ENCODE measurements at places on chromosomes 4 and X.

- DNase-seq = no peak
These were observed 581.2 kb upstream of the IGFBP7 start for GRCh38 chr4:57691370-57691769.

GRCh38 chr4:98557194-98557892, 101.1 kb downstream of the TSPAN5 start:
- peak; percentile 76 for DNase-seq

GRCh38 chr4:52751487-52751911, 274 bp upstream of the ERVMER34-1 start:
- DNase-seq = peak; percentile 41

DNA sequence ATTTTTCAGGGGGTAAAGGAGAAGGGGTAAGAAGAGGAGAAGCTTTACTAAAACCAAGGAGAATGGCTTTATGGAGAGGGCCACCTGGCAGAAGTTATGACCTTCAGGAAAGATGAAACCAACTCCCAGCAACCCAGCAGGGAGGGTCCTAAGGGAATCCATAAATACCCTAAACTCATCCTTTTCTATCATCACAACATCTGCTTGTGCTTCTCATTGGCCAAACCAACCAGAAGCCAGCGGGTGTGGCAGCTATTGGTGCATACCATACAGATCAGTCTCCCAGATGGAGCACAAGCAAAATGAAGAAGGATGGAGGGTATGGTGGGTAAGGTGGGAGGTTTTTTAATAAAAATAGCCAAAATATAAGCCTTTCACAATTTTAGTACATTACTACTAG, 58.5 kb upstream of the ARSJ start:
- no peak for DNase-seq

- DNase-seq = peak; percentile 35
These were observed 117.1 kb upstream of the TENM3 start for GRCh38 chr4:182126096-182126495.

DNA sequence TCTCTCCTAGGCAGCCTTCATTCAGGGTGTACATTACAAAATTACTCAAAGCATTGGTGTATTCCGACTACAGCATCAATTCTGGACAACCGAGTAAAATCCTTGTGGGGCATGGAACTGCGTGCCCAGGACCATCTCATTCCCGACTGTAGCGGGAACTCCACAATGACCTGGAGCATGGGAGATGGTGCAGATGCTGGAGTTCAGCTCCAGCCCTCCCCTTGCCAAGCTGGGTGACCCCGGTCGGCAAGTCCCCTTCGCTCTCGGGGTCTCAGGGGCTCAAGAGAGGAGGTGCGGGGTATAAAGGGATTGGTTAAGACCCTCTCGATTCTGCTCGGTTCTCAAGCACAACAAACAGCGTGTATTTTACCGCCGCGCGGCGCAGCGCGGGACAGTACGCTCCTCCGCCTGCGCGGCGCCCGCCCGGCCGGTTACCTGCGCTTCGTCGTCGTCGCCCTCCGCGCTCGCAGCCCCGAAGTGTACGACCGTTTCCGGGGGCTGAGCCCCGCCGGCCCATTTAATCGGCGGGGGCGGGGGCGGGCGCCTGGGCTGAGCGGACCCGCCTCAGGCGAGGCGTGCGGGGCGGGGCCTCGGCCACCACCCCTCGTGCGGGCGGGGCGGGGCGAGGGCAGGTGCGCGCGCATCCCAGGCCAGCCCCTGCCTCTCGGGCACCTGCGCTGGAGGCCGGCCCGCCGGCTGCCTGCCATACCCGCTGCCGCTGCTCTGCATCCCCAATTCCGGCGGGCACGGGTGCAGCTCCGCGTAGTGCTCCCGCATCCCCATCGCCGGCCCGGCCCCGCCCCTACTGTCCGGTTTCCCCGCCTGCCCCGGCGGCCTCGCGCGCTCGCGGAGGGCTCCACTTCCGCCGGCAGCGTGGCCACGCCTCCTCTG, at the start of gene G6PD:
Gene G6PD (minus strand): TSS at position 493 of the 891 bp plus-strand sequence. CDS start 691 bp downstream, outside the sequence.
- peak; percentile 66 for DNase-seq

GRCh38 chr4:187128222-187128621, 404.6 kb upstream of the FAT1 start:
- DNase-seq = peak; percentile 93

All from fibroblast of skin of back (primary cell).